ENCODE measurements at places on chromosomes 12 and 14.
A peak's percentile ranks its signal among the peaks of the same experiment; 100 is the strongest.

GRCh38 chr12:52093346-52093745 is 13.8 kb downstream of the SMIM41 start:
- DNase-seq: no peak

- no peak for DNase-seq
These were observed 165.9 kb downstream of the TMTC3 start for GRCh38 chr12:88307961-88308360.

- DNase-seq: no peak
These were observed 15.4 kb upstream of the PUS1 start for GRCh38 chr12:131913666-131914065.

DNA sequence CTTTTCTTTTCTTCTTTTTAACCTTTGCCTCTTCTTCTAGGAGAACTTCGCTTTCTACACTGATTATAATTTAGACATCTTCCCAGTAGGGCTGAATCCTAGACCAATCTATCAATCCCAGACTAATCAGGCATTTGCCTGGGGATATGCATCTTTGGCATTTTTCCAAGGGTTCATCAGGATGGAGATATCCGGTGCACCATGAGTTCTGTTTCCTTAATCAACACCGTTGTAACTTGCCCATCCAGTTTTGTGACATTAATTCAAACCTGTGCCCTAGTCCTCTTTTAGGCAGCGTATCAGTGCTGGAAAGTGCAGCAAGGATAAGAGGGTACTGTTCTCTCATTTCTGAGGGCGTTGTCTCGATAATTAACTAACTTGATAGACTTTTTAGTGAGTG is 617 bp upstream of the MGP start:
- no peak for DNase-seq

DNA sequence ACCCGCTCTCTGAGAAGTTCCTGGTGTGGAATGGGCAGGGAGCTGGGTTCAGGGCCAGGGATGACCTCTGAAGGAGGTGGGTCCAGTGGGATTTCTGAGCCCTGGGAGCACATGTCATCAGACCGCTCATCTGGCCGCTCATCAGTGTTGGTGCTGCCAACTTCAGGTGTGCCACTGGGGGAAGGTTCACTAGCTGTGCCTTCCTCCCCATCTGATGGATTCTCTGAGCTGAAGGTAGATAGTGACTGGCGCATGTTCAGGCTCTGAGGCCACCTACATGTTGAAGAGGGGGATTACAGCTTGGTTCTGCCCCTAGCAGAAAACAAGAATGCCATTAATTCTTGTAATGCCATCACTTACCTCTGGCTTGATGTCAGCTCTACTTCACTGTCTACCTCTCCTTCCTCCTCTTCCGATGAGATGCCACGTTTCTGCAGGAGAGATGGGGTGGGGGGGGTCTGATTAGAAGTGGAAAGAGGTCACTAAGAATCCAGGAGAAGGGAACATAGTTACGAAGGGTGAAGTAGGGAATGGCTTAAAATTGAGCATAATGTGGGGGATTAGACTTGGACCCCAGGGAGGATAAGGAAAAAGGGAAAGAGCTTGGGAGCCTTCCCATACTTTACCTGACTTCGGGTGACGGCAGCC is 17.2 kb downstream of the MAP3K12 start:
- DNase-seq: no peak

GRCh38 chr14:73743431-73743931 is 29.3 kb upstream of the PNMA1 start:
- DNase-seq: peak; percentile 51

DNA sequence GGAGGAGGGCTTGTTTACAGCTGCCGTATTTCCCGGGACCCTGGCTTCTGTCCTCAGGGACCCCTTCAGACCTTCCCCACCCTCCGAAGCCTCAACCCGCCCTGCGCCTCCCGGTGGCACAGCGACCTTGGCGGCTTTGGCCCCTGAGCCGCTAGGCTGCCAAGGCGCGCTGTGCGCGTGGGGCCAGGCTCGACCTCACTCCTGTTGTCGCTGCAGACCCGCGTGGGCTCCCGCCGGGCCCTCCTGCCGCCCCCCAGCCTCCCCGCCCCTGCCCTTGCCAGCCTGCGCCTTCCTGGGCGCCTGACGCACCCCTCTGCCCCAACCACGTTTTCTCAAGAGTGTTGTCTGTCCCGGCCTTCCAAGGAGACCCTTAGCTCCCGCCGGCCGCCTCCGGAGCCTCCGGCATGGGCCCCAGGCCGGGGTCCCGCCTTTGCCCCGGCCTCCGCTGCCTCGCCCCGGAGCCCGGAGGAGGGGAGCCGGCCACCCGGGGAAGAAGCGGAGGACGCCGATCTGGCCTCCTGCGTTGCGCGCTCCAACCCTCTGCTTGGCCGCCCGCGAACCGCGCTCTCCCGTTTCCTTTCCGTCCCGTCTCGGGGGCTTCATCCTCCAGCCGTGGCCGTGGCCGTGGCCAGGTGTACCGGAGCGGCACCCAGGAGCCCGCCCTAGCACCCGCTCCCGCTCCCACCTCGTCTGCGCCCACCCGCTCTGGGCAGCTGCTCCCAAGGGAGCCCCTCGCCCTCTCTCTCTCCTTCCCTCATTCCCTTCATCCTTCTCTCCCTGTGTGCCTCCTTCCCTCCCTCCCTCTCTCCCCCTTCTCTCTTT is 19.9 kb downstream of the PPP2R5C start:
- DNase-seq: peak; percentile 14
